CD4-positive, alpha-beta memory T cell (primary cell): ENCODE measurements at places on chromosomes 5 and 9.

DNA sequence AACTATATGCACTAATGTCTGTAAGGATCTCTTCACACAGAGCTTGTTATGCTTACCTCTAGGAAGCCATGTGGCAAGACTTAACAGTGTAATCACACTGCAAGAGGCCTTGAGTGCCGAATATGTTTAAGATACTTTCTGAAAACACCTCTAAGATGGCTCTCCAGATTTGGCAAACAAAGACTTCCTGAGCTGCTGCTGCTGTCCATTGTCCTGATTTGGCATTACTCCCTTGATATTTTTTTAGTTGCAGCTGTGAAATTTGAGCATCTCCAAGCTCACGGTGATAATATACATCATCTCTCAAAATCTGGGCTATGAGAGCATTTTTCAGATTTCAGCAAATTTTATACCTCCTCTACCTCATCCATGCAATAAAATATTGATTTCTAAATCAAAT, 384.5 kb upstream of the CDH6 start:
- DNase-seq: no peak

- DNase-seq: no peak
Measured at GRCh38 chr5:149117970-149118369, 23.3 kb upstream of the ABLIM3 start.

GRCh38 chr9:106885451-106885850, 22.5 kb downstream of the ZNF462 start:
- no peak for DNase-seq

- DNase-seq: no peak
Measured at GRCh38 chr5:40204144-40204543, 475.6 kb upstream of the PTGER4 start.

DNA sequence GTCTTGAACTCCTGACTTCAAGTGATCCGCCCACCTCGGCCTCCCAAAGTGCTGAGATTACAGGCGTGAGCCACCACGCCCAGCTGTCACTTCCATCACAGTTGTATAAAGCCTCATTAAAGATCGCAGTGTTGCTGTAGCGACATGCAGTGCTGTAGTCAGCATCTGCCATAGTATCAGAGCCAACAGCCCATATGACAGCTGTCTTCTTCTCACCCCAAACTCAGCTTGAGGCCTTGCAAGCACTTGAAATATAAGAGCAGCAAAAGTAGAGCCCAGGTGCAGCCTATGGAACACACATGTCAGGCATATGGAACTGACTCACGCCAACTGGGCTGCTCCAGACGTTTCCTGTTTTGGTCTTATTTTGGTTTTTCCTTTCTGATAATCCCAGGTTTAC, 167.8 kb downstream of the TRIO start:
- no peak for DNase-seq

DNA sequence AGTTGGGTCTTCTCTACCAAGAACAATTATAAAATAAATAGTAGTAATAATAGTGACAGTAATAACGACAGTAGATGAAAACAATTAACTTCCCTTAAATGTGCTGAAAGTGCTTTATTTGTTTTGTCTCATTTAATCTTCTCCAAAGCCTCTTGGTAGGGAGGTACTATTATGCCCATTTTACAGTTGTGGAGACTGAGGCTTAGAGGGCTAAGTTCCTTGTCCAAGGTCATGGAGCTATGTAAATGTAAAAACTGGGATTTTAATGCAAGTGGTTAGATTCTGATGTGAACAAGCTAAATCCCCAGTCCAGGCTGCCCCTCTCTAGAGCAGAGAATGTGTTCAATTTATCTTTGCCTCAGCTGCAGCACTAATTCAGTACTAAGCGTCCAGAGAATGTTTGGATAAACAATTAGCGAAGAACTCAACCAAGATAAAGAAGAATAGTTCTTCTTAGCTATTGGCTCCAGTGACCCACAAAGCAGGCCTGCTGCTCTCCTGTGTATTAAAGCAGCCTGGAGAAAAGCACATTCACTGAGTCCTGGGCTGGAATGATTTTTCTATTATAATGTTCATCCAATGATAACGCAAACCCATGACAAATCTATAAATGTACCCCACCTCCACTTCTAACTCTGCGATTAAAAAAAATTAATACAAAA, 68.8 kb downstream of the NPR3 start:
- DNase-seq: no peak

DNA sequence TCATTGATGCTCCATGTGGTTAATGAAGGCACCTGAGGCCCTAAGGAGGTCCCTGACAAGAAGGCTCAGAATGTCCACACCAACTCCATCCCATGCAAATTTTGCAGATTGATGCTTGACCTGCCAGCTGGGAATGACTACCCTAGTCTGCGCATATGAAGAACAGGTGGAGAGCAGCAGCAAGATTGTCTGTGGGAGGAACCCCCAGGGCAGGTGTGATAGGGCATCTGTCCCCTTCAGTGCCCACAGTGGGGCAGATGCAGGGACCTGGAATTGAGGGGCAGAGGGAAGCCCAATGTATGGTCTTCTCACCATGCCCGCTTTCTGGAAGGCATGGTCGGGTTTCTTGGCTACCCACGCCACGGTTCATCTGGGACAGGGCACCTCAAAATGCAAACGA, 79.6 kb downstream of the MACROH2A1 start:
- no peak for DNase-seq

DNA sequence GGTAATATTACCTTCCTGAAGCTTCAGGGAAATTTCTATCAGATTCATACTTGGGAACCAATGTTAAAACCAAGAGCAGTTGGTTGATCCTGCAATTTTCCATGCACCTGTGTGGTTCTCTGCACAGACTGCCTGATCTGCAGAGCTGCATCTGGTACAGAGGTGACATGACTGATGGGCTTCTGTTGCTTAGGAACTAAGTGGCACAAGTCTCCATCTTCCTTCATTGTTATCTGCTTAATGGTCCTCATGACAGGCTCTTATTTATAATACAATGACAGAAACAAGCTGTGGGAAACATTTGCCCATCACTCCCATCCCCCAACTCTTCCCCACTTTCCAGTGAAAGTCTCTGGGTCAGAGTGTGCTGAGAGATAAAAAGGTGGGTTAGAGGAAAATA, 799.1 kb downstream of the TAF11L14 start:
- no peak for DNase-seq

DNA sequence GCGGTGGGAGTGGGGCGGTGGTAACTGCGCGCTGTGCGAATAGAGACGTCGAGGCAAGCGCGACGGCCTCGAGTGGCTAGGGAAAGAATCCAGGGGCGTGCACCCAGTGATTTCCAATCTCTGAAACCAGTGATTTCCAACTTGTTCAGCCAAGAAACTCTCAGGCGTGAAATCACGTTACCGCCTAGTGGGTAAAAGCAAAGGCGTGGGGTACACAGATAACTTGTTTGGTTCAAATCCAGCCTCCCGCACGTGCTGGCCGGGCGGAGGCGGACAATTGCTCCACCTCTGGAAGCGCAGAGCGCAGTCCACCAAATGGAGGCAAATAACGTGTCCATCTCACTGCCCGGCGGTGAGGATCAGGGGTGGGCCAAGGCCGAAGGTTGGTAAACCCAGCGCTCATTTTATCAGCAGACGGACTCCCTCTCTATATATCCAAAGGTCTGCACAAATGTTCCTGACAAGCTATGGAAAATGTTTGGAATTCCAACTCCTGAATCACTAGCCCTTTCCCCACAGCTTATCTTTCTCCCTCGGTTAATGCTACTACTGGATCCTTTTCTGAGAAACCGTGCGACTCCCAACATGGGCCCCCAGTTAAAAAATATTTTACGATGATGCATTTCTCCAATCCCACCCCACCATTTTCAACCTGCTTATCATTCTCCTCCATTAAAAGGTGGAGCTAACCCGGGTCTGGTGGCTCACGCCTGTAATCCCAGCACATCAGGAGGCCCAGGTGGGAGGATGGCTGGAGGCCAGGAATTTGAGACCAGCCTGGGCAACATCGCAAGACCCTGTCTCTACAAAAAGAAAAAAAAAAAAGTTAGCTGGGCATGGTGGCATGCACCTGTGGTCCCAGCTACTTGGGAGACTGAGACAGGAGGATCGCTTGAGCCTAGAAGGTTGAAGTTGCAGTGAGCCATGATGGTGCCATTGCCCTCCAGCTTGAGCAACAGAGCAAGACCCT, 950 bp upstream of the FNBP1 start:
- no peak for DNase-seq

DNA sequence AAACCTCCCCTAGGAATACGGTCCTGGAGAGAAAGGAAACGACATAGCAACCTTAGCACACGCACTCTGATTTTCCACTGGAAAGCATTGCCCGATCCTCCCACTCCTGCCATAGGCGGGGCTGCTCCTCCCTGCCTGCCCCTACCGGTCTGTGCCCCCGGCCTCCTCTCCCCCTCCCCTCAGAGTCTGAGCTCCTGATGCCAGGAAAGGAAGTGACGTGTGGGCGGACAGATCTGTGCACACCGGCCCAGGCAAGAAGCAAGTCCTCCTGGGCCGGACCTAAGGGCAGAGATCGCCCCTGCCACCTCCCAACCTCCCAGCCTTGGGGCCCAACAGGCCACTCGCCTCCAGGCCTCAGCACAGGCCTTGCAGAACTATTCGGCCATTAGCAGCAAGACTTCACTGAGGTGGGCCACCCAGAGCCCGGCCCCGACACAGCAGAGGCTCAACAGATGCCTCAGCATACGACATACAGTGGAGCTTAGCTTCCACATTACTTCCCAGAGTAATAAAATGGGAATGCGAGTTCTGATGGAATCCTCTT, 7.2 kb downstream of the NINJ1 start:
- DNase-seq: no peak

DNA sequence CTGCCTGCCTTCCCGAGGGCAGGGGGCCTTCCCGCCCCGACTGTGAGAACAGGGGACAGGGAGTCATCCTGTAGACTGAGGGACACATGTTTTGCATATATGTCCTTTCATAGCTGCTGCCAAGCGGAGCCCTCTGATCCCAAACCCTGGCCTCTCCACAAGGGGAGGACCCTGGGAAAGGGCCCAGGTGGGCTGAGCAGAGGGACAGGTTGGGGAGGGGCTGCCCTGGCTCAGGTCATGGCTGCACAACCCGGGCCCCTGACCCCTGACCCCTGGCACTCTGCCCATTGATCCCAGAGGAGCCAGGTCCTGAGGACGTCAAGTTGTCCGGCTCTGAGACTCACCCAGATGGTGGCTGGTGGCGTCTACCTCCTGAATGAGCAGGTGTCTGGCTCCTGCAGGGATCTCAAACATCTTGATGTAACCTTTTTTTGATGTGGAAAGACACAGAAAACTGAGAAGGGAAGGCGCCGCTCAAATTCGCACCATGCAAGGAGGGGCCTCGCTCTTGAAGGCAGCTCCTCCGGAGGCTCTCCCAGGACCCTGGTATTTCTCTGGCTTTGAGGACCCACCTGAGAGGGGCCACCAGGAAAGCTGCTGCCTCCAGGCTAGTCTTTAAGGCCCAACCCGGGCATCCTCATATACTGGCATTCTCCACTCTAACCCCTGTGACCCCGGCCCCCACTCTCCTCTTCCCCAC, 71.9 kb downstream of the ZNF354C start:
- no peak for DNase-seq

DNA sequence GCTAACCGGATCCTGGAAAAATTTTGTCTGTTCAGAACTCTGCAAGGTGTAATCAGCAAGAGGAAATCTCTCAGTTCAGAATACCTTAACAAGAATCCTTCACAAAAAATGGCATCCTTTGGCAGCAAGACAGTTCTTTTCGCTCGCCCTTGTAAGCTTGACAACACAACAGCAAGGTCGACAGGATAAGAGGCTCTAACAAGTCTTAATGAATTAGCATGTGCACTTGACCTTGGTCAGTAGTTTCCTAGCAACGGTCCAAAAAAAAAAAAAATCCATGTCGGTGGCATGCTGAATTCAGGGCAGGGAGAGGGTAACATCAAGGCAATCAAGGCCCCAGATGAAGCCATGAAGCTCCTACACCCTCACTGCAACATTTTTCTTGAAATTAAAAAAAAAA, 172.8 kb downstream of the APBA1 start:
- no peak for DNase-seq

GRCh38 chr9:127336506-127337352, 60.2 kb upstream of the SLC2A8 start:
- DNase-seq: no peak

- DNase-seq: no peak
Measured at GRCh38 chr5:40628407-40628806, 51.3 kb upstream of the PTGER4 start.

DNA sequence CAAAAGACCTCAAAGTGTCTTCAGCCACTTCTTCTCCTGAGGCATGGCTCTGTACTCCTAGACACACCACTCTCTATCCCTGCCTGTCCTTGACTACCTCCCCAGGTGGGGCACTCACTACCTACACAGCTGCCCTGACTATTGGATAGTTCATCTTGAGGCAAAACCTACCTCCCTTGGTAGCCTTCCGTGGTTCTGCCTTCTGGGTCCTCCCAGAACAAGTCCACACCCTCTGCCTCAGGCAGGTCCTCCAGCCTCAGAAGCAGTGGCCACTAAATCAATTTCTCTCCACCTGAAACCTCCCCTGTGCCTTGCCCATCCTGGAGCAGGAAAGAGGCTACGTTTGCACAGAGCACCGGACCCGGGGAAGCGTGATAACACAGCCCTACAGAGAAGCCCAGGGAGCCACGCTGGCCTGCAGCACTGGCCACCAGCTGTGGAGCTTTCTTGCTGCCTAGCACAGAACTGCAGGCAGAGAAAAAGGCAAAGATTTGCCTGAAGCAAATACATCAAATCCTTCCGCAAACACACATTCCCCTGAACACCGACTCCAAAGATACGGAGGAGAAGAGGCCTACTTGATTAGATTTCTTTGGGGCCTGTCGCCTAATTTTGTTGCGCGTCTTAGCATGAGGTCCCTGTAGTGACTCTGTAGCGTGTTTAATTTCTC, 141.8 kb downstream of the C9orf50 start:
- DNase-seq: no peak

GRCh38 chr5:348726-349125, 27.2 kb downstream of the AHRR start:
- no peak for DNase-seq

GRCh38 chr5:140674211-140674610, 835 bp upstream of the DND1 start:
- DNase-seq: no peak
